ENCODE measurements at places on chromosomes 2 and 18.
A peak's percentile ranks its signal among the peaks of the same experiment; 100 is the strongest.

GRCh38 chr2:198762441-198762840, 695.3 kb downstream of the SATB2 start:
- DNase-seq: no peak

GRCh38 chr2:85063981-85064599, 69.1 kb upstream of the TCF7L1 start:
- DNase-seq: no peak

GRCh38 chr2:227325839-227326195, 766 bp downstream of the MFF start:
- peak; percentile 67 for DNase-seq

DNA sequence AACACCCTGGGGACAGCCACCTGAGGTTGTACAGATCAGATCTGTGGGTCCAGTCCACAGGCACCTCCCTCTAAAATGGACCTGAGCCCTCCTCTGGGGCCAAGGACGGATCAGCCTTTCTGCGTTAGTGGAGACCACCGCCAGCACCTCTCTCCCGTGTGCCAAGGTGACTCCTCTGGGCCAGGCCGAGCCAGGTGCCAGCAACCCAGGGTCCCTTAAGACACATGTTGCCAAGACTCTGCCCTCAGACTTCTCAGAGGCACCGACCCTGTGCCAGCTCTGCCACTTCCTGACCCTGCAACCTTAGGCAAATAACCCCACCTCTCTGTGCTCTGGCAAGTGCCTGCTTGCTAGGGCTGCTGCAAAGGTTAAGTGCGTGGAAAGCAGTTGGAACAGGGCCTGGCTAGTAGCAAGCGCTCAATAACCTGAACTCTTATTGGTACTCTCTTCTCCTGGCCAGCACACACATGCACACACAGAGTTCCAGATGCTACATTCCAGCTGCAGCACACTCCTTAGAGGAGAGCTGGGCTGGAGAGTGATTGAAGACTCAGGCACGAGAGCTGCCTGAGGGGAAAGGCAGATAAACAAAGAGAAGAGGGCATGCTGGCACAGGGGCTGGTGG, 105.6 kb downstream of the TNS1 start:
- DNase-seq: no peak

- DNase-seq: peak; percentile 45
Observed at GRCh38 chr18:37361335-37362157, 204.1 kb downstream of the CELF4 start.

DNA sequence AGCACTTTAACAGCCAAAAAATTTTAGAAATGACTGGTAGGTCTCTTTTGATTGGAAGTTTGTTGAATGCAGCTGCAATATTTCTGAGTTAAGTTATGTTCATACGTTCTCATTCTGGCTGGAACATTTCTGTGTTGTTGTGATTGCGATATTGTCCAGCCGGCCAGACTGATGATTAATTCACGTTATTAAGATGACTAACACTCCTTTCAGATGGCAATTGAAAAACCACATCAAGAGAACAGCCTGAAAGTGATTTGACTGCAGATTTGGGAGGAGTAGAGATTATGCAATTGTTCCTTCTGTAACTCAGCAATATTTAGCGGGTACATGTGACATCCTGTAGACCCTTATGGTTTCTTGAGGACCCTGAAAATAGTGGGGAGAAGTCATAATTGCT, 133.7 kb downstream of the FBXO15 start:
- no peak for DNase-seq

DNA sequence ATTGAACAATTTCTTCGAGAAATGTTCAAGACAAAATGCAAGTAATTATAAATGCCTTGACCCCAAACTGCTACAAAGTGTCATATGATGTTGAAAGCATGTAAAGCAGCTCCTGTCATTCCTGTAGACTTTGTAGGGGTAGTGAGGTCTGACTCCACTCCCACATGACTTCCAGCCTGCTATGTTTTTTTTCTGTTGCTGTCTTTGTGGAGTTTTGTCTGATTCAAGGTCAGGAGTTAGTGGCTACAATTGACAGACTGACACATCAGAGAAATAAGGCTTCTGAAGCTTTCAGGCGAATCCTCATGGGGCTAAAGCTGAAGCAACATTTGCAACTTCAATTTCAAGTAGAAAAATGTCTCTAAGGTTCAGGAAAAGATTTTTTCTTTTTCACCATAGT, 63.9 kb upstream of the CCDC195 start:
- no peak for DNase-seq

DNA sequence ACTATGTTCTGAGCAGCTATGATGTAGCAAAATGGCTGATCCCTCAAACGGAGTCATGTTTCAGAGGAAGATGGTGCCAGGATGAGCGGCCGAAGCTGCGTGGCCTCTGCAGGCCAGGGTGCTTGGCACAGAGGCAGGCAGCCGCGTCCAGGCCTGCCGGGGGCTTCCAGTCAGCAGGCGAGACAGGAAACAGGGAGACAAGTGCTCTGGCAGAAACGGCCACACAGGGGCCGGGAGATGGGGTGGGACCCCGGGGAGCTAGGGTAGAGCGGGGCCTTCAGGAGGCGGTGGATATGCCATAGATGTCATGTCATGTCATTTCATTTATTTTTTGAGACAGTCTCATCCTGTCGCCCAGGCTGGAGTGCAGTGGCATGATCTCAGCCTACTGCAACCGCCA, 50.7 kb downstream of the EIPR1 start:
- no peak for DNase-seq

- DNase-seq: no peak
Observed at GRCh38 chr18:59238385-59238784, 18.4 kb downstream of the GRP start.

GRCh38 chr2:102241616-102242305, 54.9 kb downstream of the IL1RL2 start:
- DNase-seq: no peak

DNA sequence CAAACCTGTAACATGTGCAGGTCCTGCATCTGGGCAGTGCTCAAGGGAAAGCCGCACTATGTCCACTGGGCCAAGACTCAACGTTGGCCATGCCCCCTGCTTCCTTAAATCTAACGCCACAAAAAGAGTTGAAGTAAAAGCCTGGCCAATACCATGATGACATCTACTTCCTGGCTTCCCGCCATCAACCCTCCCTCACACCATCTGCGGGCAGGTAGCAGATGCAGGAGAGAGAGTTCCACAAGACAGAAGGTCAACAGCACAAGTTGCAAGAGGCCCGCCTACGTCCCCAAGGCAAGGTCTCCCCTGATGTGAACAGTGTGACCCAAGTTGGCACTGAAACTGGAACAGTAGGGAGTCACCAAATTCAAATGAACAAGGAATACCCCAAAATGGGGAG, 48.4 kb downstream of the ABCG8 start:
- DNase-seq: no peak

DNA sequence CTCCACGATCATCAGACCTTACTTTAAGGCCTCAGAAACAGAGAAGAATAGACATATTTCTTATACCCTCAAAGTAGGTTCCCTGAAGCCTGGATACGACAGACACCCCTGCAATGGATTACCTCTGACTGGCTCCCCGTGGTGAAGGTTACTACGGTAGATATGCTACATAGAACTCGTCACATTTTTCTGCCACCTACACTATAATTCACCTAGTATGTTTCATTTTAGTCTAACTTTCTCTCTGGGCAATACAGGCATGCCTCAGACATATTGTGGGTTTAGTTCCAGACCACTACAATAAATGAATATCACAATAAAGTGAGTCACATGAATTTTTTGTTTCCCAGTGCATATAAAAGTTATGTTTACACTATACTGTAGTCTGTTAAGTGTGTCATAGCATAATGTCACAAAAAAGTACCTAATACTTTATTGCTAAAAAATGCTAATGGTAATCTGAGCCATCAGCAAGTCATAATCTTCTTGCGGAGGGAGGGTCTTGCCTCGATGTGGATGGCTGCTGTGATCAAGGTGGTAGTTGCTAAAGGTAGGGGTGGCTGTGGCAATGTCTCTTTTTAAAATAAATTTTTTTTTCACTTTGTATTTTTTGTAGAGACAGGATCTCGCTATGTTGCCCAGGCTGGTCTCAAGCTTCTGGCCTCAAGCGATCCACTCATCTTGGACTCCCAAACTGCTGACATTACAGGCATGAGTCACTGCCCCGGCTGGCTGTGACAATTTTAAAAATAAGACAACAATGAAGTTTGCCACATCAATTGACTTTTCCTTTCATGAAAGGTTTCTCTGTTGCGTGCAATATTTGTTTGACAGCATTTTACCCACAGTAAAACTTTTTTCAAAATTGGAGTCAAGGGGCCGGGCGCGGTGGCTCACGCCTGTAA, 64.6 kb downstream of the TGIF1 start:
- DNase-seq: no peak

- DNase-seq: no peak
Observed at GRCh38 chr2:31349684-31350083, 64.9 kb downstream of the XDH start.

DNA sequence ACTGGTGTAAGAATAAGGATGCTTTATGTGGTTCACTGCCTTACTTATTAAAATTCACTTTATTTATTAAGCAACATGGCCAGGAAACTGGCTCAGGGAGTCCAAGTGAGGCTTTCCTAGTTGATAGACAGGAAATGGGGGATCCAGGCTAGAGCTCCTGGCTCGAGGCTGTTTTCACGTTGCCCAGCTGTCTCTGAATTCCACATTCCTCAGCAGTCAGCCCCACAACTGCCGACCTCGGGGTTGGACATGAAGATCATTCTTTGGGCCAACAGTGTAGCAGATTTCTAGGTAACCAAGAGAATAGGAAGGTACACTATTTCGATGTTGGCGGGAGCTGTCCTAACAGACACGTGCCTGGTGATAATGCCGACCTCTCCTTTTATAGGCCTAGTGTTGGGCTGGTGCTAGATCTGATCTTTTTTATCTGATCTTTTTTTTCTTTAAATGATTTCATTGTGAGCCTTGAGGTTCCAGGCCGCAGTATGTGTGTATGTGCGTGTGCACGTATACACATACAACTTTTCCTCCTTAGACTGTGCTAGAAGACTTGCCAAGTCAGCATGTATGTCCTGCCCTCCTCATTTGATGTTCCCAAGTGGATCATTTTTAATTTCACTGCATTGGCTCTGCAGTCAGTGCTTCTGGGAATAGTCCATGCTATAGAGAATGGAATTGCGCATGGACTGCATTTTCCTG, 103.5 kb downstream of the CABLES1 start:
- DNase-seq: no peak

DNA sequence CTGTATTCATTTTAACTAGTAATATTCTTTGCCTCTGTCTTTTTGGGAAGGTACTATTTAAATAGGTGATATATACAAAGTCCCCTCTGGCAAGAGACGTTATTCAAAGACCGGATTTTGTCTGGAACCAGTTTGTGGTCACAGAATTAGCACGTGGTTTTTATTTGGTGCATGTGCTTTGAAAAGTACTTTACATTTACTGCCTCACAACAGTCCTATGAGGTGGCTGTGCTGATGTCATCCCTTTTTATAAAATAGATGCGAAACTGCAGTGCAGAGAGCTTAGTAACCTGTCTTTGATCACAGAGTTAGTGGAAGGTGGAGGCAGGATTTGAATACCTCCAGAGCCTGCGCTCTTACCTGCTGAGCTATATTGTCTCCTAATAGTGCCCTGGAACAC, 4.0 kb downstream of the LPIN1 start:
- DNase-seq: no peak

- DNase-seq: no peak
Observed at GRCh38 chr2:172249986-172250385, 147.3 kb upstream of the DLX2 start.

DNA sequence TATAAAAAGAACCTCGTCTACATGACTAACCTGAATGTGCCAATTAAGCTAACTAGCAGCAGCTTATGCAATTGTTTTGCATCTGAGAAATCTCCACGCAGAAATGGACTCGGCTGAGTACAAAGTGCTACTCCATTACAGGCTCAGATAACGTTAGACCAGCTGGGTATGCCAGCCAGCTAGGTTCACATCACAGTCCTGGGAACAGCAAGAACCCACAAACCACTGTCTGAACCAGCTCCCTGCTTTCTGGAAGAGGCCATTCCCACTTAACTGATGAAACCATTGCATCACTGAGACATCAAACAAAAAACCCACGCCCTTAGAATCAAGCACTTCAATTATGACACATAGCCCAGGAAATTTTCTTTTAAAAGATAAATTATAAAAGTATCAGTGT, 202.7 kb downstream of the CYRIA start:
- no peak for DNase-seq

Data from neural progenitor cell (in vitro differentiated cells).